ENCODE measurements at places on chromosomes 16 and 17.

DNA sequence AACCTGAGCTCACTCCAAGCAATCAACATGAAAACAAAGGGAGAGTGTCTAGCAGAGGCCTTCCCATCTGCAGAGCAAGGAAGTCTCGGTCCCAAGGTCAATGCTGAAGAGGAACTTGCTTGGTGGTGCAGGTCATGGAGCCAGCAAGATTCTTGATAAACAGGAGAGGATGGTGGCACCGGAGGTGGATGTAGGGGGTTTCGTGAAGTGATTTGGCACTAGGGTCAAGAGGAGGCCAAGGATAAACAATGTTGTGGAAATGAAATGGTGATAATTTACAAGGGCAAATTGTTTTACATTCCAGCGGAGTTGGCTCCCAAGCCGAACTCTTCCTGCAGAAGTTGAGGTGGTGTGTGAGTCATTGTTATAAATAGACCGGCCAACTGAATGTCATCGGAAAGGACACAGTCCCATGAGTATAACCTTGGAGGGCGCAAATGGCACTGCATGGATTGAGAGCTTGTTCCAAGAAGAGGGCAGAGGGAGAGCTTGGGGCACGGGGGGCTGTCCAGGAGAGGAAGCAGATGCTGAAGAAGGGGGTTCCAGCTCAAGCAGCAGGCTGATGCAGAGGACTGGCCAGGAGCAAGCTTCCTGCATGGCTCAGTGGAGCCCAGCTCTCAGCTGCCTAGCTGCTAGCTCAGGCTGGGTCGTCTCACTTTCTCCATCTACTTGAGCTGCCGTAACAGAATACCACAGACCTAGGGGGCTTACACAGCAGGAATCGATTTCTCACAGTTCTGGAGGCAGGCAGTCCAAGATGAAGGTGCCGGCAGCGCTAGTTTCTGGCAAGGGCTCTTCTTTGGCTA lies 136.6 kb downstream of the COPRS start:
- DNase-seq: no peak

GRCh38 chr16:75256059-75256571 lies 4.7 kb upstream of the BCAR1 start:
- DNase-seq: no peak

DNA sequence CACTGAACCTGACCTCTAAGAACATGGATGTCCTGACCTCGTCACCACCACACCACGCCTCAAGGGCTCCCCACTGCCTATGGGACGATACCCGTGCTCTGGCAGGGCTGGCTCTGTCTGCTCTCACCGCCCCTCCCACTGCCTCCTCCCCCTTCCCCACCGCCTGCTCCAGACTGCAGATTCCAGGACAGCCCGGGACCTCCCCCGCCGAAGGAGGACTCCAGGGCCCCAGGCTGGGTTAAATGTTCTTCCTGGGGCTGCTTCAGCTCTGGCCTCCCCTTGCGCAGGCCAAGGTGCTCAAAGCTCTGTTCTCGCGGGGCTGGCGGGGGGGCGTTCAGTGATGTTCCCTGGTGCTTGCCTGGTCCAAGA lies 3.1 kb downstream of the NPW start:
- DNase-seq: no peak

- DNase-seq: no peak
Observed at GRCh38 chr16:68267612-68268405, 3.5 kb downstream of the SLC7A6 start.

GRCh38 chr17:38451030-38451839 lies 23.0 kb downstream of the ARHGAP23 start:
- no peak for DNase-seq

- DNase-seq: no peak
Observed at GRCh38 chr17:48127371-48128051, 19.9 kb downstream of the SNX11 start.

- no peak for DNase-seq
Observed at GRCh38 chr17:62855156-62855555, 47.0 kb upstream of the MARCHF10 start.

DNA sequence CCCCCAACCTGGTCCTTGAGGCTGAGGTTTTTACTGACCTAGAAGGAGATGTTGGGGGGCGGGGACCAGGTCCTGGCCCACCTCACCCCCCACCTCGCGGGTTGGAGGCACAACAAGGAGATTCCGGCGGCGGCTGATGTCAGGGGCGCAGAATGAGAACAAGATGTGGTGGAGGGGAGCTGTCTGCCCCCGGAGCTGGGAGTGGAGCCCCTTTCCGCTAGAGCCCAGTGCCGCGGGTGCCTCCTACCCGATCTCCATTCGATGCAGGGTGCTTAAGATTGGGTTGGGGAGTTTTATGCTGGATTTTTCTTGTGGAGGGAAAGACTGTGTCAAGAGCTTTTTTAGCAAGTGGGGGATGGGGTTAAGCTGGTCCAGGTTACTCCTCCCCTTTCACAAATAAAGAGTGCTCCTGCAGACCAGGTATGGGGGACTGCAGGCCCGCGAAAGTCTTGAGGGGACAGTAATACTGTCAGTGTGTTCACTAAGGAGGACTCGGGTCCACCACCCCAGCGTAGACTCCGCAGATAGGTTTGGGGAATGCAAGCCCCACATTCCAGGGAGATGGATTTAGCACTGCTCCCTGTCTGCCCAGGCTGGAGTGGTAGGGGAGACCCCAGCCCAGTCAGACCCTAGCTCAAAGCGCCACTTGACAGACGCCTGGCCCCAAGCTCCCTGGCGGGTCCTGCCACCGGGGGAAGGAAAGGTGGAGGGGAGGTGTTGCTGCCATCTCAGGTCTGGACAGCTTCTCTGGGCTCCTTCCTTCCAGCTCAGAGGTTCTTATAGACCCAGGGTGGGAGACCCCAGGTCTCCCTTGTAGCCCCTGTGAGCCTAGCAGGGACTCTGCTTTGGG lies 2.0 kb downstream of the CACNA1G start:
- no peak for DNase-seq

DNA sequence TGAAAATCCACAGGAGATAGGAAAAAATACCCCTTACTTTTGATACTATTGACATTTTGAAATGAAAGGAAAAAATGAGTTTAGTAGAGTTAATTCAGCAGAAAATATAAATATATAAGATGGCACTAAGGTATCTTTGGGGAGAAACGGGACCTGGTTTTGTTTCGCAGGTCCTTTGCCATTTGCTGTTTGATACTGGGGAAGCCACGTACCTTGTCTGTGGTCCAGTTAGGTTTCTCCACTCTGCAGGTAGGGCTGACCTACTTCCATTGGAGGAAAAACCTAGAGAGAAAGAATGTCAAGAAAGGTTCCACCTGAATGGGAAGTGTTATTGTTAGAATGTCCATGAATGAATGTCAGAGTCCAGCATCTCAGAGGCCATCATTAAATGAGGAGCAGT lies 48.1 kb downstream of the HLF start:
- DNase-seq: no peak

GRCh38 chr17:71460943-71461342 lies 659.9 kb upstream of the SOX9 start:
- DNase-seq: no peak

DNA sequence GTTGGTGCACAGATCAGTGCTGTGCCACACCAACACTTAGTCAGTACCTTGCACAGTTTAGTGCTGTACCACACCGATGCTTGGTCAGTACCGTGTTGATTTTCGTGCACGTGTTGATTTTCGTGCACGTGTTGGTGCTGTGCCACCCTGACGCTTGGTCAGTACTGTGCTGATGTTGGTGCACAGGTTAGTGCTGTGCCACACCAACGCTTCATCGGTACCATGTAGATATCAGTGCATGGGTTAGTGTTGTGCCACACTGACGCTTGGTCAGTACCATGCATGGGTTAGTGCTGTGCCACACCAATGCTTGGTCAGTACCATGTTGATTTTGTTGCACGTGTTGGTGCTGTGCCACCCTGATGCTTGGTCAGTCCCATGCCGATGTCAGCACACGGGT lies 103.5 kb downstream of the NPIPB11 start:
- no peak for DNase-seq

- DNase-seq: no peak
Observed at GRCh38 chr17:30965686-30966085, 5.2 kb upstream of the RNF135 start.

- no peak for DNase-seq
Observed at GRCh38 chr17:8664456-8665126, 34.1 kb upstream of the MYH10 start.

DNA sequence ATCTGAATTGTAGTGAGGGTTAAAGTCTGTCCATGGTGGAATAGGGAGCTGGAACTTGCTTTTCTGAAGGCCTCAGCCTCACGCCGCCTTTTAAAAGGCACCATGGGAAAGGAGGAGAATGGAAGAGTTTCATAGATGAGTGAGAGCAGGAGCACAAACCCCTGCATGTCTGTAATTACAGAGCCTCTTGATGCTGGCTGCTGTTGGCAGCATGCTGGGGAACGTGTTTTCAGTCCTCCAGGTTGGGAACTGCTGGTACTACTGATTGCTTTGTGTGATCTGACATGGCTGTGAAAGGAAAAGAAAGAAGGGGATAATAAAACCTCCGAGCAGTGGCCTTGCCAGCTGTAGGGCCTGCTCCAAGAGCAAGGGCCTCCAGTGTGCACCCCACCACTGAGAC lies 16.8 kb upstream of the DYNLL2 start:
- no peak for DNase-seq

DNA sequence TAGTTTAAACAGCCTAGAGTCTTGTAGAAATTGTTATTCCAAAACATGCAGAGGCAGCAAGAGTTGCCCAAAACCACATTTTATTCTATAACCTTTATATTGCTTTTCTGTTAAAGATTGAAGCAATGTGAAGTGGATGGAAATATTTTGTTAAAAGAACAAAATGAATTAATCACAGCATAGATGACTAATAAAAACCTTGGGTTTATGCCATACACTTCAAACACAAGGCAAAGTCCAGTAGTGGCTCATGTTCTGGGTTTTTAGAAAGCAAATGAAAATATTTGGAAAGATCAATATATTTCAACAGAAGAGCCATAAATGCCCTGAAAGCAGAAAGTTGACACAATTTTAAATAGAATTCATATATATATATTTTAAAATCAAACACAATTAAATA lies 36.7 kb upstream of the ULK2 start:
- DNase-seq: no peak

GRCh38 chr17:10286324-10286723 lies 86.5 kb downstream of the MYH13 start:
- no peak for DNase-seq

DNA sequence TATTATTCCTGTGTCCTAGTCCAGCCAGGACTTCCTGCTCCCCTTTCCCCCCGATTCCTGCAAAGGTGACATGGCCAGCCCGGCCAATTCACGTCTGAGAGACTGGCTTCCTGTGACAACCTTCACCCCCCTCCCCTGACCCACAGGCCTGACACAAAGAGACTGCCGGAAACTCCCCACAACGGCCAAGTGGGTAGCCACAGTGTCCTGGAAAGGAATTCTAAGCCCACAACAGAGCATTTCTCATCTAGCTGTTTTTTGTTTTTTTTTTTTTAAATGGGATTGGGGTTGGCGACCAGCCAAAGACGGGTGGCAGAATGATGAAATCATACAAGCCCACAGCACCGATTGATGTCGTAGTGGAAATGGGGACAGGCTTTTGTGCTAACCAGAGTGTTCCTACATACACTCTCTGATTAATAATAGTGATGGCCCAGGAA lies 2.8 kb upstream of the XAF1 start:
- no peak for DNase-seq

GRCh38 chr16:57098188-57098841 lies 5.9 kb downstream of the CPNE2 start:
- DNase-seq: no peak

GRCh38 chr17:74351552-74352210 lies 10.0 kb downstream of the BTBD17 start:
- no peak for DNase-seq

DNA sequence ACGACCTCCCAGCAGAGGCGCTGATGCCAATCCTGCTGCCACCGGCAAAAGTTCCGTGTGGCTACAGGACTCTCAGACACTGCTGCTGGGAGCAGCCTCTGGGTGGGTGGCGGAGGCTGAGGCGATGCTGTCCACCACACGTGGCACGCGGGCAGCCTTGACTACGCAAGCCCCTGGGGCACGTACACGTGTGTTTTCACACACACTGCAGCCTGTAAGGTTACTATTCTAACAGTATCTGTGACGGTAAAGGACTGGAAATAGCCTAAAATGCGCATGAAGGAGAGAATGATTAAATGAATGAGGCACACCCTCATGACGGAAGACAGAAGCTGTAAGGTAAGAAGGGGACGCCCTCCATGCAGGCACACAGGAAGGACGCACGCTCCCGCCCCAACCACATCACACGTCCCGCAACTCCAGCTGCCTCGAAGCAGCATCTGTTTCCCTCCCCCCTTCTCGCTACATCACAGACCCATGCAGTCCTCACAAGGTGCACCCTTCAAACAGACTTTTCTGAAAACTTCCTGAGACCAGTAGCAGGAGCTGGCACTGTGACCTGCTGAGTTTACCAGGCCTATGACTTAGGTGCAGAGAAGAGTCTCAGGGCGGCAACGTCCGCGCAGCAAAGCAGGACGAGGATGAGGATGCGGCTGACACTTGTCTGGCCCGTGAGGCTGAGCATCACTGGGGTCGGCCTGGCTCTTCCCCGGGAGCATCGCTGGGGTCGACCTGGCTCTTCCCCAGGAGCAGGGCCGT lies 28.7 kb upstream of the FASN start:
- no peak for DNase-seq

- DNase-seq: no peak
Observed at GRCh38 chr16:57061084-57061905, 31.1 kb upstream of the CPNE2 start.

- DNase-seq: no peak
Observed at GRCh38 chr16:89385712-89386111, 104.6 kb downstream of the ANKRD11 start.

- DNase-seq: no peak
Observed at GRCh38 chr16:30335598-30336474, 19.3 kb downstream of the CD2BP2 start.

DNA sequence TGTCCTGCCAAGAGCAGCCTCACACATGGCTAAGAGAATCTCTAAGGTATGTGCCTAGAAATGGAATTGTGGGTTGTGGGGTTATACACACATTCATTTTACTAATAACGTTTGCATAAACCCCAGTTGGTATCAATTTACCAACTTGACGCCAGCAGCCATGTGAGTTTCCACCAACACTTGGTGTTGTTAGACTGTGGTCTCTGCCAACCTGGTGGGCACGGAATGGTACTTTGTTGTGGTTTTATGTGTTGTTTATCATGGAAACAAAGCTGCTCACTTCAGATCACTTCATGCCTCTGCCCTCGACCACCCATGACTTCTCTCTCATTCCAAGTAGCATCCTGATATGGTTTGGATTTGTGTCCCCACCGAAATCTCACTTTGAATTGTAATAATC lies 152.0 kb upstream of the CDC42EP4 start:
- DNase-seq: no peak

- no peak for DNase-seq
Observed at GRCh38 chr17:5759501-5759925, 175.2 kb upstream of the NLRP1 start.

- no peak for DNase-seq
Observed at GRCh38 chr16:84361546-84361945, 6.8 kb upstream of the ATP2C2 start.

GRCh38 chr17:63222655-63223054 lies 223.5 kb downstream of the CYB561 start:
- no peak for DNase-seq
